ENCODE measurements at places on chromosomes 3 and 15.

DNA sequence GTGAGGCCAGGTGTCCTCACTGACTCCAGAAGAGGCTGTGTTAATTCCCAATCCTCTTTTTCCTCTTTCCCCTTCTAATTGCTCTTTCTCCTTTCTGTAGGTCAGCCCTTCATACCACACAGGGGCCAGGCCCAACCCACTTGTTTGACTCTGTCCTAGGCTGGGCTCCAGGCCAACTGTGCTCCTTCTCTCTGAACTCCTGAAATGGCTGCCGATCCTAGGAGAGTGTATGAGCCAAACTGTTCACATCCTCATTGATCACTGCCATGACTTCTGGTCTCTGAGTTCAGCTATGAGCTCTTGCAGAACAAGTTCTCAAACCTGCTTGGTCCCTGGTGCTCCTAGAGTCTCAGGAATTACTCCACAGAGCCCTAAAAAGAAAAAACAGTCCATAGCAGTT is 145.1 kb downstream of the VGLL4 start:
- DNase-seq: peak; percentile 49

DNA sequence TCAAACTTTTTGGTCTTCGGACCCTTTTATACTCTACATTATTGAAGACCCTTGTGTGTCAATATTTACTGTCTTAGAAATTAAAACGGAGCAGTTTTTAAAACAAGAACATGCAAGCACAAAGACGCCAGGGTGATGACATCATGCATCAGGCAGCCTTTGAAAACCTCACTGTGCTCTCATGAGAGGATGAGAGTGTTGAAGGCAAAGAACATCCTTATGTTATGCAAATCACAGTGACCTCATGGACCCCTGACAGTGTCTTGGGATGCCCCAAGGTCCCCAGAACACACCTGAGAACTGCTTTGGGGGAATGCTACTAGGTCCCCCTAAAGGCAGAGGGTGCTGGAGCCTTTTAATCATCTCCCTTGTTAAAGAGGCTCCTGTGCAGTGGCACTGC is 51.6 kb downstream of the CHDH start:
- DNase-seq: no peak

- no peak for DNase-seq
Observed at GRCh38 chr15:87739866-87740265, 516.7 kb downstream of the NTRK3 start.

DNA sequence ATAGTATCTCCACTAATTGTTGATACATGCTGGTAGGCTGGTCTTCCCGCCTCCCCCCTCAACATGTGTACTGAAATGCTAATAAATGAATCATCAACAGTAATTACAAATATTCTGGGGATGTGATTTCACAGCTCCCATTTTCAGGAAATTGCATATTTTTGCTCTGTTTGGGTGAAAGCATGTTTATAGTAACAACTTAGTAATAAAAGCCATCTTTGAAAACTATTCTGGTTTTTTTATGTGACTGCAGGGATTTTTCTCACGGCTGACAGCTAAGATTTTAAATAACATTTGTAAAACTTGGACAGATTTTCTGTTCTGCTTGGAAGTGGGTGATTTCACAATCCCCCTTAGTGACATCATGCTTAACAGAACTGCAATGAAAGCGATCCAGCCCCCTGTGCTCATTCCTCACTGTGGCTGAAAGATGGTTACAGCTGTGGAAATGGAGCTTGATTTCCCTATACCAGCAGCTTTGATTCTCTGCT is 25.6 kb upstream of the FAM174B start:
- no peak for DNase-seq

- DNase-seq: no peak
Observed at GRCh38 chr3:13427662-13428603, 7.8 kb upstream of the NUP210 start.

GRCh38 chr3:140537727-140538082 is 140.2 kb upstream of the TRIM42 start:
- no peak for DNase-seq

DNA sequence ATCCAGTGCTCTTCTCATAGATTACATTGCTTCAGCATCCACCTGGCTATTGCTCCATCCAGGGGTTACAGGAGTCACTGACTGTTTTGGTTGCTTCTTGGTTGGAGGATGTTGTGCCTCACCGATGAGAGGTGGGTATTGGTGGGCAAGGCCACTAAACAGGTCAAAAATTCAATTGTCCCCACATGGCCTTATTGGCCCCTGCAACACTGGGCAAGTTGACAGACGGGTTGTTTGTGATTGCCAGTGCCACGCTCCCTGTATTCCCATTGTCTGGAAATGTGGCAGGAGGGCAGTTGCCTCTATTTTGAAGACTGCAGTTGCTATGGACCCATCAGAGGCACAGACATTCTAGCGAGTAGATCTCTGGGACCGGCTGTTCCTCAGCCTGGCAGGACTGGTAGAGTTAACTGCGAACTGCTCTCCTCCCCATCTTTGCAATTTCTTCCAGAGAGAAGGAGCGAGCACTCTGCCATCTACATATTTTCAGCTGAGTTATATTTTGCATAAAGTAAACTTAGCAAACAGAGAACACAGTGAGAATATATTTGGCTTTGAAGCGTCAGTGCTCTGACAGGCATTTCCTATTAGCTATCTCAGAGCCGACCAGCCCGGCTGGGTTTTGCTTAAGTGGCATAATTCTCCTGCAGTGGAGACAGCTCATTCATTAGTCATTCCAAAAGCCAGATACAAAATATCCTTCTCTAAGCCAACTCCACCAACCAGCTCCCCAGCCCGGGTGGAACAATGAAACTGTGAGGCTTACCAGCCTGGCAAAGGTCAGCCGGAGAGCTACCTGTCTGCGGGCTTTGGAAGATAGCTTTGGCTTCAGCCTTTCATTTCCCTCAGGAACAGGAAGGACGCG is 26.0 kb upstream of the MAGEF1 start:
- no peak for DNase-seq

- DNase-seq: no peak
Observed at GRCh38 chr3:122356402-122356801, 26.6 kb downstream of the MIX23 start.

- DNase-seq: no peak
Observed at GRCh38 chr3:119810018-119810435, 28.1 kb downstream of the NR1I2 start.

DNA sequence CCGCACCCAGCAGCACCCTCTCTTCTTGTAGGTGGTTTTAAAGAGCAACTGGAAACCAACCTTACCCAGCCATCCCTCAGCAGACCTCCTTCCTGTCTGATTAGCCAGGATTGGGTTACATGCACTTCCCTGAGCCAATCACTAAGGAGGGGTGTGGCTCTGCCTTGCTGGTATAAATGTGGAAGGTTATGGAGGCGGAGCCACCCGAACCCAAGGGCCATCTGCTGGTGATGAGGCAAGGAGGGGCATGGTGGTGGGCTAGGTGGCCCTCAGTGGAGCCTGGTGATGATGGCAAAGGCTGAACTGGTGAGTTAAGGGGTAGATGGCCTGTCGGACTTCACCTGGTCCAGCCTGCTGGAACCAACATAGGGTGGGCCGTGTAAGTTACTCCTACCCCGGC is 39.8 kb downstream of the CCDC33 start:
- no peak for DNase-seq

DNA sequence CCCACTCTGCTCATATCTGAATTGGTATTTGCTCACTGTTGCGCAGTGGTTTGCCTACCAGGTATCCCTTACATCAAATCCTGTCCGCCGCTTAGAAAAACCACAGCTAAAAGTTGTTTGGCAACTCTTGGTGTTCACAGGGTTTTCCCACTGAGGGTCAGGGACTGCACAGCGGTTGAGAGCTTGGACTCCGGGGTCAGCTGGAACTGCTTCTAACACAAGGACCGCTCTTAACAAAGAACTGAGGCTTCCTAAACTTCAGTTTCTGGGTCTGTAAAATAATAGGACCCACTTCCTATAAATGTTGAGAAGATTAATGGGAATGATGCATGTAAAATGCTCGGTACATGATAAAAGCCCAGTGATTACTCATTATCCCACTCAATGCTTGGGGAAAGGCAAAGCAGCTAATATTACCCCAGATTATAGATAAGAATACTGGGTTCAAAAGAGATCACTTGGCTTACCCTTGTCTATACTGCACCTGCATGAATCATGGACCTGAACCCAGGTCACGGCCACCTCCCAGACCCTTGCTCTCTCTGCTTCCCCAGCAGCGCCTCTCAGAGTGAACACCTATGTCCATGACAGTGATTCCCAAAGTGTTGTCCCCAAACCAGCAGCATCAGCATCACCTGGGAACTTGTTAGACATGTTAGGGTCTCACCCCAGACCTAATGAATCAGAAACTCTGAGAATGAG is 36.1 kb downstream of the LIPC start:
- DNase-seq: no peak

GRCh38 chr3:63791974-63792373 is 27.1 kb upstream of the C3orf49 start:
- DNase-seq: no peak

- no peak for DNase-seq
Observed at GRCh38 chr3:161014843-161015749, 90.1 kb downstream of the B3GALNT1 start.

GRCh38 chr3:21170964-21171363 is 580.0 kb downstream of the ZNF385D start:
- no peak for DNase-seq

DNA sequence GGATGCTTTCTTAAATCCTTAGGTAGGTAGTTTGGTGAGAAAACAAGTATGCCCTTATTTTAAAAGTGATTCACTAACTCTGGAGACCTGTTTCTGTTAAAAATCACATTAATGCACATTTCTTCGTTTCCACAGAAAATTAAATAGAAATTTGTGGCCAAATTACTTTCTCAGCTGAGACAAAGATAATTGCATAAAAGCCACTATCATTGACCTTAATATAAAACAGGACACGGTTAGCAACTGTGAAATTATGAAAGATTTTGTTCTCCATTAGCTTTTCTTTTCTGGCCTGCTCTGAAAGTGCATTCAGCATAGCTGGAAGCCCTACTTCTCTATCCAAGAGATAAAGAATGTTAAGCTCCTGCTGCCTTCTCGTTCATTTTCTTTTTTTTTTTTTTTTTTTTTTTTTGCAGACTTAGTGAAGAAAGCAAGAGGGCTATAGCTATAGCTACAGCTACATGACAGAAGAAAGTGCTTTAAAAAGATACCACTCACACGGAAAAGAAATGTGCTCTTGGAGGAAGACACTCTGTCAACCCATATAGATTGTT is 576.9 kb downstream of the OTOL1 start:
- no peak for DNase-seq

DNA sequence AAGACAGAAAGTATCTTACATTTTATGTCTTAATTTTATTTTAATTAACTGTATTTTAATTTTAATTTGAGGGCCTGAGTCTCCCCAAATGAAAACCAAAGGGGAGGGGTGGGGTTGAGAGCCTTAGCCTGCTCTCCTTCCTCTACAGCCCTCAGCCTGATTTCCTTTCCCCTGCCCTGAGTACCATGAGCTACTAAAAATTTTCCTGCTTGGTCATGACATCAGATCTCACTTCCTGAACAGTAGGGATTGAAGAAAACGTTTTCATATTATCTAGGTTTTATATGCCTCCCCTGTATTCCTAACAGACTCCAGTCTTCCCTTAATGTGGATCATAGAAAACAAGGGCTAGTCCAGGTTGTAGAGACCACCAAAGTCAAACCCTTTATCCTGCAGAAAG is 133.9 kb downstream of the MYLK start:
- no peak for DNase-seq
